ENCODE measurements at places on chromosomes 1 and 21. TPM values are rescaled to one million over a fixed set of nuclear protein-coding genes. Genes with fewer than 3 reads are reported as not detected.

NR5A2 gene
- not detected for polyA plus RNA-seq

SPATA21 gene
- 0.10 TPM for polyA plus RNA-seq

FCRLB gene
- polyA plus RNA-seq = 2.0 TPM

RAVER2 gene
- 10.0 TPM for polyA plus RNA-seq

CALML6 gene
- polyA plus RNA-seq = 0.87 TPM

OR2G3 gene
- polyA plus RNA-seq = not detected

ZBTB21 gene
- polyA plus RNA-seq = 2.9 TPM

CCDC24 gene
- 11.8 TPM for polyA plus RNA-seq
